ENCODE measurements at places on chromosomes 3 and 15. TPM values are rescaled to one million over a fixed set of nuclear protein-coding genes. Genes with fewer than 3 reads are reported as not detected.

Gene SOX14
- total RNA-seq = not detected

Gene APOD
- total RNA-seq = not detected

Gene UBXN7
- total RNA-seq = 25.1 TPM

Gene OR5K3
- not detected for total RNA-seq

Gene NDUFB4
- total RNA-seq = 46.0 TPM

Gene CPNE9
- total RNA-seq = not detected

Gene WDR72
- not detected for total RNA-seq

Gene GFM1
- 44.5 TPM for total RNA-seq

Gene IL12A
- total RNA-seq = 0.89 TPM

Gene SUSD5
- total RNA-seq = 1.5 TPM

Gene WDR93
- under 0.01 TPM for total RNA-seq

Gene COPG1
- total RNA-seq = 412 TPM

Gene HTR3E
- total RNA-seq = not detected

Gene NPAP1
- not detected for total RNA-seq

Gene ITPR1
- total RNA-seq = 57.9 TPM

Gene CEP19
- 2.5 TPM for total RNA-seq

Gene ITGB5
- 663 TPM for total RNA-seq

Gene IGSF11
- total RNA-seq = not detected

Gene TMEM207
- total RNA-seq = not detected

Gene SLC27A2
- total RNA-seq = 0.30 TPM

Gene PAK6
- total RNA-seq = 0.28 TPM

Gene PATL2
- 0.30 TPM for total RNA-seq

Gene THRB
- total RNA-seq = not detected

All from smooth muscle cell of the umbilical artery (primary cell).